Subcutaneous adipose tissue (tissue), 4 donors: ENCODE measurements at places on chromosomes 3 and 15. TPM values are rescaled to one million over a fixed set of nuclear protein-coding genes. Genes with fewer than 3 reads are reported as not detected.

The STARD5 gene
- total RNA-seq: 3.7 TPM

The OIP5 gene
- not detected for total RNA-seq

The CD80 gene
- 0.65 TPM for total RNA-seq

The GDPGP1 gene
- 3.9 TPM for total RNA-seq

The SLC28A1 gene
- total RNA-seq: not detected

The TMA7 gene
- 272 TPM for total RNA-seq

The CKMT1A gene
- total RNA-seq: not detected

The C3orf49 gene
- total RNA-seq: not detected

The PTPRG gene
- 159 TPM for total RNA-seq

The MOBP gene
- not detected for total RNA-seq

The BDH1 gene
- 15.5 TPM for total RNA-seq

The APBA2 gene
- total RNA-seq: 1.1 TPM

The STRA6 gene
- total RNA-seq: not detected

The KIF7 gene
- total RNA-seq: 9.5 TPM

The DLG1 gene
- 78.8 TPM for total RNA-seq

The EXOSC7 gene
- 44.2 TPM for total RNA-seq

The DNASE1L3 gene
- 2.0 TPM for total RNA-seq

The TTC14 gene
- total RNA-seq: 37.3 TPM

The PRSS50 gene
- total RNA-seq: not detected

The CPNE9 gene
- not detected for total RNA-seq

The DAPK2 gene
- 70.0 TPM for total RNA-seq

The PIGZ gene
- 18.5 TPM for total RNA-seq

The STRC gene
- total RNA-seq: 0.22 TPM

The TIGIT gene
- 1.4 TPM for total RNA-seq

The SLC24A5 gene
- total RNA-seq: not detected

The ADCY5 gene
- total RNA-seq: 52.2 TPM

The ST8SIA2 gene
- not detected for total RNA-seq

The SIDT1 gene
- 2.3 TPM for total RNA-seq

The CCDC54 gene
- not detected for total RNA-seq

The SLC6A11 gene
- total RNA-seq: not detected

The RAB43 gene
- 6.3 TPM for total RNA-seq

The CPNE4 gene
- total RNA-seq: not detected

The RPS27L gene
- 109 TPM for total RNA-seq

The LINGO1 gene
- total RNA-seq: 0.49 TPM

The ZNF80 gene
- not detected for total RNA-seq

The TNK2 gene
- 13.1 TPM for total RNA-seq

The CAPN3 gene
- 22.4 TPM for total RNA-seq

The CACNA2D3 gene
- 3.1 TPM for total RNA-seq

The MINAR1 gene
- 0.85 TPM for total RNA-seq

The STAB1 gene
- total RNA-seq: 268 TPM

The MRAS gene
- total RNA-seq: 163 TPM
